ENCODE measurements at places on chromosomes 12 and 14. TPM values are rescaled to one million over a fixed set of nuclear protein-coding genes. Genes with fewer than 3 reads are reported as not detected.

GLT8D2 gene
- 1.3 TPM for total RNA-seq

SRRM4 gene
- total RNA-seq: not detected

RHOJ gene
- not detected for total RNA-seq

ACYP1 gene
- 4.5 TPM for total RNA-seq

C12orf60 gene
- 1.4 TPM for total RNA-seq

FAM161B gene
- 1.6 TPM for total RNA-seq

GLIPR1L2 gene
- total RNA-seq: 0.26 TPM

DCAF4 gene
- 14.0 TPM for total RNA-seq

IL31 gene
- total RNA-seq: not detected
